ENCODE measurements at places on chromosomes 1 and 21.
A peak's percentile ranks its signal among the peaks of the same experiment; 100 is the strongest.

GRCh38 chr21:15494481-15494880 lies 235.3 kb upstream of the USP25 start:
- DNase-seq: no peak

DNA sequence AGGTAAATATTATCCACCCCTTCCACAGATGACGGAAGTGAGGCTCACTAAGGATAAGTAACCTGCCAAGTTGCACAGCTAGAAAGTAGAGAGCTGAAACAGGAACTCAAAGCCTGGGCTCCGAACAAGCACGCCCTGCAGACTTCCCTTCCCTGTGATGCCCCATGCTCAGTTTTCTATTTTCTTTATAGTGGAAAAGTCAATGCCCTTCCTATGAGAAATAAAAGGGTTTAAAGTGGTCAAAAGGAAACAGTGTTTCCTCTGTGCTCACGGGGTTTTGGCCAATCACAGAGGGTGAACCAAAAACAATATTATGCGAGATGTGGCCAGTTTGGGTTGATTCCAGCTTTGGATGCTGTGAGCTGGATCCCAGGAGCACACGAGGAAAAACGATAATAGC lies 44.5 kb downstream of the DDR2 start:
- DNase-seq: no peak

DNA sequence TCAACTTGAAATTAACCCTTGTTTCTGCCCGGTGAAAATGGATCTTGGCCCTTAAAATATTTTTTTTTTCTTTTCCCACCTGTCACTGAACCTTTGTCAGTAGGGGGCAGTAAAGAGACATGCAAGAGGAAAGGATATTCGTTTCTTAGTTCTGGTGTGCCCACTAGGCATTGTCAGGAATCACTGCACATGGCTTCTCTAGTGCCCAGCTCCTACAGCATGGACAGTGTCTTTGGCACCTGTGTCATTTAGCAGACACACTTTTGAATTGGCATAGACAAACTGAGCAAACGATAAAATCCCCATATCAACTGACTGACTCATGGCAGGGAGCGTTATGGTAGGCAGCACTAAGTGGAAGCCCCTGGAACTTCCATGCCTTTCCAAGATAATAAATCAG lies 1048.1 kb downstream of the BRINP3 start:
- no peak for DNase-seq

- DNase-seq: no peak
Observed at GRCh38 chr1:43935711-43936427, 2.3 kb downstream of the ARTN start.

GRCh38 chr1:230427981-230428380 lies 1.8 kb upstream of the PGBD5 start:
- no peak for DNase-seq

DNA sequence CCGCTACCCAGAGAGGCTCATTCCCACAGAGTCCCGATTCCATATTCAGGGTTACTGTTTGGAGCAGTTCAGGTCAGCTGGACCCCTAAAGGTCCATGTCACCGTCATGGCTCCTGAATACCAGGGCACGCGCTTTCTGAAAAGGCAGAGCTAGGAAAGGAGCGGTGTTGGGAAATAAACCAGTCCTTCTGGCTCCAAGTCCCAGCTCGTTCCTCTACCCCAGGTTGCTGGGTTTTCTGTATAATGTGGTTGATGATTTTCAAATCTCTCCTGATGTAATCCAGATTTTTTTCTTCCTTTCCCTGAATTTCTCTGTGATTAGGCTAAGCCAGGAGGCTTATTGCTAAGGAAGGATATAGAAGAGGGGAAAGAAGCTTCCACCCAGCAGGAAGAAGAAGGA lies 14.0 kb upstream of the PKP1 start:
- DNase-seq: peak; percentile 85

GRCh38 chr1:91706140-91706957 lies 179.6 kb downstream of the TGFBR3 start:
- DNase-seq: no peak

- DNase-seq: no peak
Observed at GRCh38 chr1:110501488-110502132, 17.4 kb downstream of the KCNA10 start.

GRCh38 chr1:151945725-151946722 lies 36.7 kb upstream of the THEM4 start:
- DNase-seq: no peak

DNA sequence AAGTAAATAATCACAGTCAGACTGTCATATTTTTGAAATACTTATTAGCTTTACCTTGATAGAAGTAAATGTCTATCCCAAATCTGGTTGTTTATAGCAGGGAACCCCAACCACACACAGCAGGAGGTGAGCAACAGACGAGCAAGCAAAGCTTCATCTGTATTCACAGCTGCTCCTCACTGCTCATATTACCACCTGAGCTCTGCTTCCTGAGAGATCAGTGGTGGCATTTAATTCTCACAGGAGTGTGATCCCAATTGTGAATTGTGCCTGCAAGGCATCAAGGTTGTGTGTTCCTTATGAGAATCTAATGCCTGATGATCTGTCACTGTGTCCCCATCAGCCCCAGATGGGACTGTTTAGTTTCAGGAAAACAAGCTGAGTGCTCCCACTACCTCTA lies 104.3 kb downstream of the GPATCH2 start:
- DNase-seq: no peak

DNA sequence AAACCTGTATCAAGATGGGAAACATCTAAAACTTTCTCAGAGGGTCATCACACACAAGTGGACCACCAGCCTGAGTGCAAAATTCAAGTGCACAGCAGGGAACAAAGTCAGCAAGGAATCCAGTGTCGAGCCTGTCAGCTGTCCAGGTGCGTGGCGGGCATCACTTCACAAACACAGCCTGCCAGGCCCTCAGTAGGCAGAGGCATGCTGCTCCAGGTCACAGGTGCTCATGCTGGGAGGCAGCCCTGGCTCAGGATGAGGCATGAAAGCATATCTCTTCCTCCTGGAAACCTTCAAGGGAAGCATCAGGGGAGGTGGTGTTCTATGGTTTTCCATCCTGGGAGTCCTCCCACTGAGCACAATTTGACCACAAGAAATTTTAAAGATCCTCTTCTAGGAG lies 6.3 kb downstream of the CD2 start:
- no peak for DNase-seq

- no peak for DNase-seq
Observed at GRCh38 chr21:44364151-44365053, 11.0 kb downstream of the TRPM2 start.

GRCh38 chr1:203751051-203751450 lies 13.9 kb upstream of the LAX1 start:
- no peak for DNase-seq

DNA sequence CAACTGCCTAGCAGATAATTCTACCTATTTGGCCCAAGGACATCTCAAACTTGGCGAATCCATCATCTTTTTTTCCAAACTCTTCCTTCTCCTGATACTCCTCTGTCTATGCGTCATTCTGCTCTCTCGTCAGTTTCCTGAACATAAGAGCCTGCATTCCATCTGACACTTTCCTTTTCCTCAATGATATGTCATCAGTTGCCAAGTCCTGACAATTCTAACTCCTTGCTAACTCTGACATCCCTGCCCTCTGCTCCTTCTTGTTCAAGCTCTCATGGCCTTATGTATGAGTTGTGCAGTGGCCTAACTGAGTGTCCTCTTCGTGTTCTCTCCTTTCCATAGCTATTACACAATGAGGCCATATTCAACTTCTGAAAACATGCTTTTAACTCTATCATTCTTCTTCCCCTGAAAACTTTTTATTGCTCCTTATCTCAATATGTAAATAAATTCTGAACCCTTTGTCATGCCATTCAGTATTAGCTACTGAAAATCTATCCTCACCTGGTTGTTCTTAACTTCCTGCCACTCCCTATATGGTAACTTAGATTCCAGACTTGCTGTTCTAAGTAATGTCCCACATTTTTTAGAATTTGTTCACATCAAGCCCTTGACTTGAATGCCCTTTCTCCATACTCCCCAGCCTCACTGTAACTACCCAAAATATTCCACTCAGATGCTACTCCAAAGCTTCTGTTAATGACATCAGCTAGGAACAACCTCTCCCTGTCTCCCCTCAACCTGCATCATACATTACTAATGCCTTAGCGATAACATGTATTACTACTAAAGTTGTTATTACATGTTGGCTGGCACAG lies 11.5 kb downstream of the PALMD start:
- DNase-seq: no peak

- DNase-seq: no peak
Observed at GRCh38 chr21:31778546-31778945, 46.6 kb upstream of the SCAF4 start.

GRCh38 chr1:151616505-151616849 lies 4.6 kb downstream of the SNX27 start:
- DNase-seq: no peak

GRCh38 chr1:201916649-201917249 lies 28.1 kb downstream of the SHISA4 start:
- DNase-seq: no peak

DNA sequence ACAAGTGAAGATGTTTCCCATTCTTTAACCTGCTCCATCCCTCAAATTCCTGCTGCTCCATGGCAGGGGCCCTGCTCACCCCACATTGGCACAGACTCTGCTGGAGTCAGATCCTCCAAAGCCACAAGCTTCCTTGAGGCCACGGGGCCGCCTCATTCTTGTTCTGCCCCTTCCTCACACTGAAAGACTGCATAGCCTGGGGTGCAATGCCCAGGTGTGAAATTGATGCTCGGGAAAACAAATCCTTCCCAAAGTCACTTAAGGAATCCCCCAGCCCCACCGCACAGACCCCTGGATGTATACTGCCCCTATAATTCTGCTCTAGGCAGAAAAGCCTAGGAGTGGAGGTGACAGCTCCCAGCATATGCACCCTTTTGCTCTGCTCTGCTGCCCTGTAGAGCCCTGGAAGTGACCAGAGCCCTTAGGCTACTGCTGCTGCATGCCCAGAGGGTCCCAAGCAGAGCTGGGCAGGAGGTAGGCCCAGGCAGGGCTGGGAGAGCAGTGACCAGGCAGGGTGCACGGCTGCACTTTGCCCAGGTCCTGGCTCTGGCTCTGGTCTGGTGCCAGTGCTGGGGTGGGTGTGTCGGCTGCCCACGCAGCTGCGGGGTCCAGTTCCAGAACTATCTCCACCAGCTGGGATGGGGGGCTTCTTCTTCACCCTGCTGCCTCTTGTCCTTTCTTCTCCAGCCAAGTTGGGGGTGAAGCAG lies 1.6 kb downstream of the HES2 start:
- no peak for DNase-seq

GRCh38 chr1:87404296-87404695 lies 75.6 kb downstream of the LMO4 start:
- no peak for DNase-seq

DNA sequence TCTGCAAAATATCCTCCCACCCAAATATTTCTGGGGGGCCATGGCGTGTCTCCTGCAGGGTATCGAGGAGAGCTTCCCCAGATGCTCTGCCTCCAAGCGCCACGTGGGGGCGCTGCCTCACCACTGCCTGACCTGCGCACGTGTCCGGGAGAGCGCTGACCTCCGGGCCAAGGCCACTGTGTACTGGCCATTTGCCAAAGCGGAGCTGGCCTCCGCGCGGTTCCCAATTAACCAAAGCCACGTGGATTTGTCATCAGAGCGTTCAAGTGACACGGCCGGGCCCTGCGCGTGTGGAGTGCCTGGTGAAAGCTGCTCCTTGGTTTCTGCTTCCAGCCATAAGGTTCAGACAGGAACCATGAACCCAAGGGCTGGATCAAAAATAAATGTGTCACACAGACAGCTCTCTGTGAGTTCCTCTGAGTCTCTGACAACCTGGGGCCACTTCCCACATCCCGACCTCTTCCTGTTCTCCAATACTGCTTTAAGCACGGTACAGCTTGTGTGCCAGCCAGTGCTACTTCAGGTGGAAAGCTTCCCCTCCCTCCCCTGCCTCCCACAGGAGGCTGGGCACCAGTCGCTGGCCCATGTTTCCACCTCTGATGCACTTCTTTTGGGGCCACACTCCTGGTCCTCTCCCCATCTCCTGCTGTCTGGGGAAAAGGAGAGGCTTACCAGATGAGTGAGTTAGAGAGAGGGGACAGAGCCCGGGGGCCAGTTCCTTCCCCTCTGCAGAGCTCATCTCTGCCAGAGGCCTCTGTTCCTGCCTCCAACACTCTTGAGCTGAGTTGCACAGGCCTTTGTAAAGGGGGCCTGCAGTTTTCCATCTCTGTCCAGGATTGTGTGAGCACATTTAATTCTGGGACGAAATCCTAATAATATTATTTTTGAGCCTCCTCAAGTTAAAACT lies 26.1 kb downstream of the ZP4 start:
- DNase-seq: no peak

- DNase-seq: no peak
Observed at GRCh38 chr1:77126307-77126706, 92.9 kb downstream of the PIGK start.

- no peak for DNase-seq
Observed at GRCh38 chr1:57289781-57290180, 134.1 kb downstream of the DAB1 start.

DNA sequence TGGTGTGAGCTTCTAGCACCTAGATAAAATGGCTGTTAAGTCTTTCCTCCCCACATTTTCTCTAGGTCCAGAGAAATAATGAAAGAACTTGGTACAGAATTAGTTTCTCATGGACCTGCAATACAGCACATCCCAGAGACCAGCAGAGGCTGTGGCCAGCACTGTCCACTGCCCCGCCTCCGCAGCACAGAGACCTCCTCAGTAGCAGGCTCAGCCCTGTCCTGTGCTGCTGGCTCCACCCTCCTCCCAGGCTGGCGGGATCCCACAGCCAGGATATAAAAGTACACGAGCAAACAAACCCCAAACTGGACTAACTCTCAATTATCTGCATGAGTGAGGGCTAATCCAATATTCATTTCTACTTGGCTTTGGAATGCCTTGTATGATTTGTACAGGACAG lies 401.5 kb downstream of the RPS6KC1 start:
- no peak for DNase-seq

GRCh38 chr1:58689167-58689566 lies 10.7 kb downstream of the MYSM1 start:
- DNase-seq: no peak

- DNase-seq: no peak
Observed at GRCh38 chr1:29448456-29449235, 212.3 kb downstream of the PTPRU start.

DNA sequence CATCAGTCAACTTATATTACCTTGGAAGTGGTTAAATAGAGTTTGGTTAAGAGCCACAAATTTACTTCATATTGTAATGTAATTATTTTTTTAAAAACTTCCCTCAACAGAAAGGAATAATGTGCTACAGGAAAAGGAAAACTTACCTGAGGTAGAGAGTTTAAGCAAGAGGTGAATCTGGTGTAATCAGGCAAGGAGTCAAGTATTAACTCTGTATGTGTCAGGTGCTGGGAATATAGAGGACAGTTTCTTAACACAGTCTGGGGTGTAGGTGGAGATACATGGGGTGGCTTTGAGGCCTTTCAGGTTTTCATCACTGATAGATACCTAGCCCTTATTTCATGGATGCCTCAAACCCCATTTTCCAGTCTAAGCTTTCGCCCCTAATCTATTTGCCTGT lies 25.9 kb upstream of the MYOCOS start:
- no peak for DNase-seq
